ENCODE measurements at places on chromosomes 1 and 21.

GRCh38 chr1:53070621-53071020, 8.6 kb downstream of the PODN start:
- DNase-seq = no peak

DNA sequence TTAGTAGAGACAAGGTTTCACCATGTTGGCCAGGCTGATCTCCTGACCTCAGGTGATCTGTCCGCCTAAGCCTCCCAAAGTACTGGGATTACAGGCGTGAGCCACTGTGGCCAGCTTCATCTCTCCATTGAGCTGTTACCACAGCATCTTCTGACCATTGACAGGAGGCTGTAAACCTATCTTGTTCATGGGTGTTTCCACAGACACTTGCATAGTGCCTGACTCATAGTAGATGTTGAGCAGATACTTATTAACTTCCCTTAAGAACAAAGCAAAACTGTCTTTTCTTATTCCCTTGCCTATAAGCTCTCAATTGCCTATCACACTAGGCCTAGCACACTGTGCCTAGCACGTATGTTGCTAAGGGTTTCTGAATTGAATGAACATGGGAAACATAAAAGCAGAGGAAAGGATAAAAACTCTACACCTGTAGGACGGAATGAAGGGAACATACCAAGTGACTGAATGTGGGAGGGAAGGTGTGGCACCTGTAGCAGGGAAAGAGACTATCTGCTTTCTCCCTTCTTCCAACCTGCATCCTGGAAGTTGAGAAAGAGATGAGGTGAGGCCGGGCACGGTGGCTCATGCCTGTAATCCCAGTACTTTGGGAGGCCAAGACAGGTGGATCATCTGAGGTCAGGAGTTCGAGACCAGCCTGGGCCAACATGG, 1.2 kb upstream of the C1orf54 start:
- DNase-seq = no peak

DNA sequence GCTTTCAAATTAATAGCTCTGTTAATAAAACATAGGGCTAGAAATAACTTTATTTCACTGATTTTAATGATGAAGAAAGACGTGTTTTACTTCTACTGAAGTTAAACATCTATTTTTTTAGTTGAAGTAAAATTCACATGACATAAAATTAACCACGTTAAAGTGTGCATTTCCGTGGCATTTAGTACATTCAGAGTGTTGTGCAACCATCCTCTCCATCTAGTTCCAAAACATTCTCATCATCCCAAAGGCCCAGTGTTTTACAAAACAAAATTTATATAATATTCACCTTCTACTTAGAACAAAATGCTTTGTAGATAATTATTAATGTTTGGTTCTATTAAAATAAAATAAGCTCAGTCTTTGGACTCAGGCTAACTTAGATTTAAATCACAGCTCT, 108.5 kb upstream of the GNG12 start:
- DNase-seq = no peak

GRCh38 chr1:6222636-6223035, 13.1 kb downstream of the ICMT start:
- DNase-seq = no peak

GRCh38 chr1:58568271-58568860, 8.7 kb downstream of the TACSTD2 start:
- no peak for DNase-seq

DNA sequence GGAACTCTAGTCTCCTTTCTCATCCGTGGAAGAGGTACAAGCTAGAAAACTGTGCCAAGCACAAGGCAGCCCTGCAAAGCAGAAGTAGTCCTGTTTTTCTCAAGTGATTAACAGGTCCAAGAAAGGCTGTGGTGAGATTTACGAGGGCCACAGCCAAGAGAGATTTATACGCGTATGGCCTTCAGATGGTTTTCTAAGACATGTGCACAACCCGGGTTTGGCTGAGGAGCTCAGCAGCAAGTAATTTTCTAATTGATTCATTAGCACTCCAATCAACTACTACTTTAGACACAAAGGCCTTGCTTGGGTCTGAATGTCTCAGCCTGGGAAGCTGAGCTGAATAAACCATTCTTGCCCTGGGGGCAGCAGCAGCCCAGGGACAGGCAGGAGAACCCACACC, 55.8 kb downstream of the SSBP3 start:
- DNase-seq = no peak

DNA sequence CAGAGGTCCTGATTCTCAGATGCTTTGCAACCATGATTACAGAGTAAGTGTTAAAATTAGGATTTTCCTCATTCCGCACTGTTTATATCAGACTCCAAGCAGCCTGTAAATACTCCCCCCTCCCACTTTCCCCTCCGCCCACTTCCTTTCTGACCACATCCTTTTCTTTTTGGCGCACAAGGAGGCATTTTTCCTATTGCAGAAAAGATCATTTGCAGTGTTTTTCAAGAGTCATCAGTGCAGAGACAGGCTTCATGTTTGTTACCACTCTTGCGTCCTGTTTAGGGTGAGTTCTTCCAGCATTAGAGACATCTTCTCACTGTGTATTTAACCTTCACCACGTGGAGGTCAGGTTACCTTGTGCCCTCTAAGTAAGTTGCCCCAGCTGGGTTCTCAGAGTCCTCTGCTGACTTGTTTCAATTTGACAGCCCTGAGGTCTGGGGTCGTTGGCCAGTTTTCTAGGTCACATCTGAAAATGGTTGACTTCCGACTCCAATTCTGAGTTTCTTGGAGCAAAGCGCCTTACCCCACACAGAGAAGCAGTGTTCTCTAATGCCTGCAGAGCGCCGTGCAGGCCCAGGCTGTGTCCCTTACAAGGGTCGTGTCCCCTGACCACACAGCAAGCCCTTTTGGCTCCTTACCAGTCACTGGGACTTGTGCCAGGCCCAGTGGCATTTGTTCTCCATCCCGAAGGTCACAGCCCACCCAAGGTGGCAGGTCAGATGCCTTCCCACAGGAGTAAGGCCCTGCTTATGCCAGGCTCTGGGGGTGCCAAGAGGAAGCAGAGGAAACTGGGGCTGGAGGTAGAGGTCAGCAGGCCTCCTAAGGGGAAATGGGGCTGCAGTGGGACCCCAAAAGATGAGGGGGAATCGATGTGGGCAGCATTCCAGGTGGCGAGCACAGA, 85.6 kb downstream of the FAM78B start:
- DNase-seq = no peak

GRCh38 chr1:239807361-239807760, 284.3 kb upstream of the FMN2 start:
- no peak for DNase-seq

- no peak for DNase-seq
Observed at GRCh38 chr1:61626816-61627215, 98.1 kb downstream of the TM2D1 start.

GRCh38 chr1:81885291-81885690, 84.6 kb downstream of the ADGRL2 start:
- no peak for DNase-seq

- no peak for DNase-seq
Observed at GRCh38 chr1:2240270-2241156, 12.4 kb downstream of the SKI start.

DNA sequence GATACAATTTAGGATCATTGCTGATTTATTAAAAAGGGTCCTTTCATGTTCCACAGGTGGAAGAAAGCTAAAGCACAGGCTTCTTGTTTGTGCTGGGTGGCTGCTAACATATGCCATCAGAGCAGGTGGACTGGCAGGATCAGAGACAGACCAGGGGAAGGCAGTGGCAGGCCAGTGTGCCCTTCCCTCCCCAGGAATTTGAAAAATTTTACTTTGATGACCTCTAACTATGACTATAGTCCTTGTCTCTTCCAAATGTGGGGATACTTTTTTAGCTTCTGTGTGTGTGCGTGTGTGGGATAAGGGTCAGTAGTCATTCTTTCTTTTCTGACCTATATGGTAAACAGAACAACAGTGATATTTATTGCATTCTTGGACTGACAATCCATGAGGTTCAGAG, 49.9 kb downstream of the LHX9 start:
- DNase-seq = no peak

DNA sequence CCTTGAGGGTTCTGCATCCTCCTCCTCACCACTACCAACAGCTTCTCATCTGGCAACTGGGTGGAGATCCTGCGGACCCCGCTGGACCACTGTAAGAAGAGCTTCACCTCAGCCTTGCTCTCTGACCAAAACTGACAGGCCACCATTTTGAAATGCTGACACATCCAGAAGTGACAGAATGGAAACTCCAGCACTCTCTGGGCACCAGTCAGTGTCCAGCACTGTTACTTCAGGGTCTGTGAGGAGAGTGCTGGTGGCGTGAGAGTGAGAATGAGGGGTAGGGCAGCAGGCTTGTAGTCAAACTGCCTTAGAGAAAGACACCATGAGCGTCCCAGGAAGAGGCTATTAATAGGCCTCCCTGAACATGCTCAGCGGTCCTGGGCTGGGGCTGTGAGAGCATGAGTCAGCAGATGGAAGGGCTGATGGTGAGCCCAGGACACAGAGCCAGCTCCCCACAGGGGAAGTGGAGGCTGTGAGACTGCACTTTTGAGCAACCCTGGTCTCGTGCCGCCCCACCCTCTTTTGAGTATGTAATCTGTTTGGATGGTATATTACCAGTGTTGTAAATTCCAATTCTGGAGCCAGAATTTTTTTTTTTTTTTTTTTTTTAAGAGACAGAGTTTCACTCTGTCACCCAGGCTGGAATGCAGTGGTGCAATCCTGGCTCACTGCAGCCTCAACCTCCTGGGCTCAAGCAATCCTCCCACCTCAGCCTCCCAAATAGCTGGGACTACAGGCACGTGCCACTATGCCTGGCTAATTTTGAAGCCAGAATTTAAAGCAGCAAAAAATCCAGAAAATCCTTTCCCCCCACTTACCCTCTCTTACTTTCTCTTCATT, 34.4 kb upstream of the SLC30A1 start:
- no peak for DNase-seq

- DNase-seq = no peak
Observed at GRCh38 chr1:96329121-96329520, 392.5 kb upstream of the PTBP2 start.

- DNase-seq = no peak
Observed at GRCh38 chr1:239814306-239814881, 277.3 kb upstream of the FMN2 start.

GRCh38 chr1:169809370-169810095, 14.8 kb upstream of the METTL18 start:
- no peak for DNase-seq

DNA sequence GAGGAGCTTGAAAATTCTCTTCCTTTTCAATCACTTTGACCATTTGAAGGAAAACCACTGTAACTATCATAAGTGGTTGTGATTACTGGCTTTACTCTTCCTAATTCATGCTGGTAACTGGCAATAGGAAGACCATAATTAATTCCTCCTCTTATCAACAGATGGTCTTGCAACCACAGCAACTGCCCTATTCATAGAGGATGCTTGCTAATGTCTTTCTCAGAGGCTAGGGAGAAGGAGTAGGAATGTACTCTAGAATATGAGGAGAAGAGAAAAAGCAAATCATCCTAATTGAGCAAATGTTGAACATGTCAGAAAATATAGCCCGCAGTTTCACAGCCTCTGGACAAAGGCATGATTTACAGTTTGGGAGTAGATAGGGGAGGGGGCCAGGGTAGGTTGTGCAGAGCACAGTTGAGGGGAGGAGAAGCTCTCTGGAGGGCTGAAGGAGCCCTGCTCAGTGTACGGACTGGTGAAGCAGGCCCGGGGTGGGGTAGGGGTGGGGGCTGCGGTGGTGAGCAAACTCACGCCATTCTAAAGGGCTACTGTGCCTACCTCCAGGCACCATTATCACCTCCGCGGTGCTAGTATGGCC, 192.9 kb downstream of the PCP4 start:
- no peak for DNase-seq

- no peak for DNase-seq
Observed at GRCh38 chr1:8351693-8352470, 34.0 kb downstream of the SLC45A1 start.

- DNase-seq = no peak
Observed at GRCh38 chr1:150066838-150067183, 765 bp upstream of the VPS45 start.

- no peak for DNase-seq
Observed at GRCh38 chr1:232766241-232766890, 38.9 kb upstream of the MAP10 start.

DNA sequence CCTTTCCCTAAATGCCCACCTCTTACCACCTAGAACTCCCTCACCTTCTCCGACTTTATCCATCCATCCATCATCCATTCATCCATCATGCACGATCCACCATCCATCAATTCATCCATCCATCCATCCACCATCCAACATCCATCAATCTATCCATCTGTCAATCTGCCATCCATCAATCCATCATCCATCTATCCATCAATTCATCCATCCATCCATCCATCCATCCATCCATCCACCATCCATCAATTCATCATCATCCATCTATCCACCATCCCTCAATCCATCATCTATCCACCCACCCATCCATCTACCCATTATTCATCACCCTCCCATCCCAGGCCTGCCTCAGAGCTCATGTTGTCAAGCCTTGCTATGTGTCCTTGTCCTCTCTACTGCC, 34.5 kb downstream of the WNT3A start:
- DNase-seq = no peak

GRCh38 chr1:24899581-24900485, 30.2 kb downstream of the RUNX3 start:
- no peak for DNase-seq

- no peak for DNase-seq
Observed at GRCh38 chr1:83029916-83030315, 969.0 kb downstream of the TTLL7 start.

DNA sequence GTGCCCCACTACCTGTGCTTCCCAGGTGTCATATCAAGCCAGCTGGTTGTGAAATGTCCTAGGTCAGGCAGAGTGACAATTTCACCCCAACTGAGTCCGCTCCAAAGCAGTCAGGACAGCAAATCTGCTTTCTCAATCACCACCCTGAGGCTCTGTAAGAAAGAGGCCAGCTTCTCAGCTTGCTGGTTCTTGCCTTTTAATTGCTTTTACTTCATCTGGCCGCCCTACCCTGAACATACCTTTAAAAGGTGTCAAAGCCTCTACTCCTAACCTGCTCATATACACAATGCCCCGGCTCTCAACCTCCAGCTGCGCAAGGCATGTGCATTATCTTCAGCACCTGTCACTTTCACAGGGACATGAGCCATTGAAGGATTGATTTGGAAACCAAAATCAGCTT, 581.6 kb downstream of the NPHP4 start:
- no peak for DNase-seq

DNA sequence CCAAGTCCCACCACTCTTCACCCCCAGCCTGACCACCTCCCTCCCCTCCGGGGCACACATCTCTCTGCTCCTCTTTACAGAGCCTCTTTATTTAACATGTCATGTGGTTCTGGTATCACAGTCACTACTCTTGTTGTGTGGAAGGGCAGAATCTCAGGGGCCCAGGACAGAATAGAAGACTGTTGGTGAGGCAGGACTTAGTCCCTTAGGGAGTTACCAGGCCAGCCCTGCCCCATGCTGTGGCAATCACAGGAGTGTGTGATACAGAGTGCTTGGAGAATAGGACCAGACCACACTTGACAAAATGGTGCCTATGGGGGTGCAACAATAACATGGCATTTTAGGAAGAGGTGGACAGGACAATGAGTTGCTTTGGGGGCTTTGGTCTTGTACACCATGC, 43.0 kb upstream of the CRNN start:
- no peak for DNase-seq

Measured in activated naive CD4-positive, alpha-beta T cell (primary cell).